ENCODE measurements at places on chromosomes 5 and 9.

- DNase-seq = no peak
Measured at GRCh38 chr5:159774476-159775031, 141.7 kb upstream of the ADRA1B start.

GRCh38 chr5:891117-891836, 1.3 kb downstream of the BRD9 start:
- no peak for DNase-seq

DNA sequence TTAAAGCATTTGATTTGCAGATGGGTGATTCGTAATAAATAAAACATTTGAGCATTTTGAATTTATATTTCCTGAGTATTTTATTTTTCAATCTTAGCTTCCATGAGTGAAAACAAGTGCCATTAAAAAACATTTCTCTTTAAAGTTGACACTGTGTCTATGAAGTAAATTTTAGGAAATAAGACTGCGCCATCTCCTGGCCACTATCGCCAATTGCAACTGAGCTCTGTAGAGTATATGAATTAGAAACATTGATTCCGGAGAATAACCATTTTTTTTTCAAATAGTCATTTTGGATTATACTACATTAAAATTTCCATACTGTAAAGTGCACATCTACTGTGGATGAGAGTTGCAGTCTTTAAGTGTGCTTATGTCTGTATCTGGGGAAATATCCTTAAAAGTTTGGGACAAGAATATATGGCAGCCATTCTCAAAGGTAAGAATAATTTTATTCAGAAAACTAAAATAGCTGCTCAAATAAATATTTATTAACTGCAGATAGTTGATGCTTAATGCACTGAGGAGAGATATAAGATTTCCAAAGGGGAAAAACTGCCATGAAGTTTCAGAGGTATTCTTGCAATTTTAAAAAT, 5.9 kb downstream of the DMRTA1 start:
- DNase-seq = peak; percentile 20

DNA sequence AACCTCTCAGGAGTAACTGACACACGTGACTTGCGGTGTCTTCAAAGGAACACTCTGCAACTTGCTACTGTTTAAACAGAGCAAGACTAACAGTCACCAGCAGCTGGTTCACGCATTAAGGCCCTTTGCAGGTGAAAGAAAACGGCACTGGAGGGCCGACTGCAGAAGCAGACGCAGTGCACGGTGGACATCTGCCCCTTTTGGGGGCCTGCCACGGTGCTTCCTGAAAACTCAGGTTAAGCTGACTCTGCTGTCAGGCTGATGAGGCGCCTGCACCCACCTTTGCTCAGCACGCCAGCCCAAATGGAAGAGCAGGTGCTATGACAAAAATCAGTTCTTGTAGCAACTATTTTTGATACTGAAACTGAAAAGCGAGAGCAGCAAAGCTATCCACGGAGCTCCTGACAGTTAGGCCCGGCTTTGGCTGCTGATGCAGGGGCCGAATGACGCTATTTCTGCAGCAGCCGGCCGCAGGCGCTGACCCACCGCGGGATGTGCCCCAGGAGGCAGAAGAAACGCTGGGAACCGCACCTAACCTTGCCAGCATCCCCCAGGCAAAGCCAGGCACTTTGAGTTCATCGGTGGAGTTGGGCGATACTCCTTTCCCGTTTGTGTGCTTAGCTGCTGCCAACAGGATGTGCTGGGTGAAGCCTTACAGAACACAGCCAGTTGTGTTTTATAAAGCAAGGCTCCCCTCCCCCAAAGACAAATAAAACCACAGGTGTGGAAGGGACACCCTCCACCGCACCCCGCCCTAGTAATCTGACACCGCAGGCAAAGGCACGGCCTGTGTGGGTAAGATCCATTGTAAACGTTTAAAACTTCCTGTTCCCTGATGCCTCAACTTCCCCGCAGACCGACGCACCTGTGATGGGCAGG, 21.1 kb upstream of the TERT start:
- no peak for DNase-seq

DNA sequence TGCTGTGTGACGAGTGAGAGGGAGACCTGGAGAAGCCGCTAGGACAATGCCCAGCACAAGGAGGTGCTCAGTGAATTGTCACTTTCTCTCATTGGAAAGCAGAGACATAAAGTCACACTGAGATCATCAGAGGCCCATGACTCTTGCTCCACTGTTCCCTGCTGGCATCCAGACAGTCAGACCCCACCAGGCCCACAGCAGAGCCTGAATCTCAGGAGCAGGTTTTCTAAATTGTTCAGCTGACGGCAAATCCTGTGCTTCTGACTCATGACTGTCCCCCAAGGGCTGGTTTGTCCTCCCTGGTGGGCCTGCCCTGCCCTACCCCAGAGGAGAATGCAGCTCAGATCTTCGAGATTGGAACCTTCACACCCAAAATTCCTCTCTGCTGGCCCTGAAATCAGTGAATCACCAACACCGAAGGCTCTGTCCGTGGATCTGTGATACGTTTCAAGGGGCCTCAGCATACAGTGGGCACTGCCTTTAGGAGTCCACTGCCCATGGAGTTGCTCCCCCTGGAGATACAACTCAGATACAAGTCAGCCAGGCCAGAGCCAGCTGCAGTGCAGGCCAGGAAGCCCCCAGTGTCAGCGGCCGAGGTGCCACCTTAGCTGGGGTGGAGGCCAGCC, 2.7 kb downstream of the PTGES start:
- peak; percentile 89 for DNase-seq

DNA sequence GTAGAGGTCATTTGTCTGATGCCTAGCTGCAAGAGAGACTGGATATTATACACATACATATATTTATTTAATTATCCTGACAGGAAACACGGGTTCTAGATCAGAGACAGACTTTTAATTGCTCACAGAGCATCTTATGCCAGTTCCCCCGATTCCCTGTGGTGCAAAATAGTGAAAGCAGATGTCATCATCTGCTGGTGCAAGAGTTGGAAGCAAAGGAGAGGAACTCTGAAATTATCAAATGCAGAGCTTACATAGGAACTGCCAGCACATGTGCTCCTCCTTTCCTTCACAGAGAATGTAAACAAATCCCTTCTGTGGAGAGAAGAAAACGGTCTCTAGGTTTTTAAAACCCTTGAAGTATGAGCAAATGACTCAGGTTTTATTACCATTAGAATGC, 69.3 kb downstream of the DTWD2 start:
- DNase-seq = peak; percentile 21

- DNase-seq = peak; percentile 10
Measured at GRCh38 chr5:130168211-130168610, 263.9 kb downstream of the CHSY3 start.

- peak; percentile 83 for DNase-seq
Measured at GRCh38 chr5:112735702-112736101, 2.0 kb upstream of the APC start.

GRCh38 chr5:40409601-40410000, 270.1 kb upstream of the PTGER4 start:
- no peak for DNase-seq

DNA sequence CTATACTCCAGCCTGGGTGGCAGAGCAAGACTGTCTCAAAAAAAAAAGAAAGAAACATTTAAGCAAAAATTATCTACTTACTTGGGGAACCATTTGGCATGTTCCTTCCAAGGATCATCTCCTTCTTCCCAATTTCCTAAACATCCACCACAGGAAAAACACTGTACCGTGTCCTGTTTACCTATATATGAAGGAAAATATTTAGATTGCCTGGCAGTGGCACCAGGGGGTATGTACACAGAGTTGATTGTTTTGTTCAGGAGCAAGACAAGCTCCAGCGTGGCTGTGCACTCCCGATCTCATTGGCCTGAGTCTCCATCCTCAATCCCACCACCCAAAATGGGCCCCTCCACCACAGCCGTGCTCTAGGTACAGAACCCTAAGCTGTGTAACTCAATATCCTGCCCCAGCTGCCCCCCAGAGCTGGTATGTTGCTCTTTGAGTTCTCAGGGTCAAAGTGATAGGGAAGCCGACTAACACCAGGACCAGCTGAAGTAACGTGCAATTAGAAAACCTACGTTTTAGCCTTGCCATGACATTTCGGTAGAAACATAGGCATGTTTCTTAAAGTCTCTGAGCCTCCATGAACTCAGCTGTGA, 13.8 kb downstream of the NAIP start:
- DNase-seq = no peak

DNA sequence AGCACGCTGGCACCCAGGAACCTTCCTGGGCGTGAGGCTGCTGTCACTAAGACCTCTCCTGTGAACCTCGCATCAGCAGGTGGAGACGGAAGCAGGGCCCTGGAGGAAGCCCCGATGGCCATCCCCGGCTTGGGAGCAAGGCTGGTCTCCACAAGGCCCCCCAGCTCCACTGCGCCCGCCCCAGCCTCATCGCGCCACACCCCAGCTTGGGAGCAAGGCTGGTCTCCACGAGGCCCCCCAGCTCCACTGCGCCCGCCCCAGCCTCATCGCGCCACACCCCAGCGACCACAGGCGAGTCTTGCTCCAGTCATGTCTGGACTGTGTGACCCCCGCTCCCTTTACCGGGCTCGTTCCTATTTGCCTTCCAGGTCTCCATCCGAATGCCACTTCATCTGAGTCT, 11.0 kb downstream of the QSOX2 start:
- no peak for DNase-seq

- no peak for DNase-seq
Measured at GRCh38 chr9:75880618-75881017, 9.9 kb upstream of the PCSK5 start.

- DNase-seq = no peak
Measured at GRCh38 chr5:147835386-147835798, 3.9 kb upstream of the SPINK1 start.

Measured in EH (cell line).